ENCODE measurements at places on chromosomes 11 and 22. TPM values are rescaled to one million over a fixed set of nuclear protein-coding genes. Genes with fewer than 3 reads are reported as not detected.

- DNase-seq, result no peak
These were observed 62.6 kb downstream of the PIWIL4 start for GRCh38 chr11:94629741-94630140.

- DNase-seq, result no peak
These were observed 78.2 kb downstream of the PPP2R1B start for GRCh38 chr11:111688013-111688412.

- no peak for DNase-seq
These were observed 35.1 kb upstream of the CUL5 start for GRCh38 chr11:107973641-107974040.

DNA sequence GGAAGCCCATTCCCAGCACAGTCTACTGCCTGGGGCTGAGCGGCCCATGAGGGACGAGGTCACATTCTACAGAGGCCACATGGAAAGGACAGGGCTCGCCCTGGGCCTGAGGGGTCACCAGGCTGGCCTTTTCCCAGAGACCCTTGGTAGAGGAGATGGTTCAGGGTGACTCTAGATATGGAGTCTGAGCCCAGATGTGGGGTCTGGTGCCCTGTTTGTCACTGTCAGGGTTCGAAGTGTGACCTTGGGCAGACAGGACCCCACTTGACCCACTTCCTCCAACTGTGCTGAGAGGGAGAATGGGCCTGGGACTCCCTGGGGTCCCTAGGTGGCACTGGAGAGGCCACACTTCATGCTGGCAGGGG, 81.0 kb downstream of the MYEOV start:
- DNase-seq, result no peak

DNA sequence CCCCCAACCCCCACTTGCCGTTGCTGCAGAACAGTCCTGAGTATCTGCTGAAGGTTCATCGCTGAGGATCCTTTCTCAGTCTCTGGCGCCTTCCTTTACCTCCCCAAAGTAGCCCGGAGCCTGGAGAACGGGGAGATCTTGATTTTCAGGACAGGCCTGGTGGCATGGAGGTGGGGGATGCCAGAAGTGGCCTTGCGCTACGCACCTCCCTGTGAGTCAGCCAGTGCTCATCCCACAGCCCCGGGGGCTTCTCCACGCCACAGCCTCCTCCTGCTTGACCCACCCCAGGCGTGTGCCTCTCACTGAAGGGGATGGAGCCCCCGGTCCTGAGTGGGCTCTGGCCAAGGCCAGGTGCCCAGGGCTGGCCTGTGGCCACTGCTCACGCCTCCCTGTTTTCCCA, 339.6 kb downstream of the TBC1D22A start:
- no peak for DNase-seq

DNA sequence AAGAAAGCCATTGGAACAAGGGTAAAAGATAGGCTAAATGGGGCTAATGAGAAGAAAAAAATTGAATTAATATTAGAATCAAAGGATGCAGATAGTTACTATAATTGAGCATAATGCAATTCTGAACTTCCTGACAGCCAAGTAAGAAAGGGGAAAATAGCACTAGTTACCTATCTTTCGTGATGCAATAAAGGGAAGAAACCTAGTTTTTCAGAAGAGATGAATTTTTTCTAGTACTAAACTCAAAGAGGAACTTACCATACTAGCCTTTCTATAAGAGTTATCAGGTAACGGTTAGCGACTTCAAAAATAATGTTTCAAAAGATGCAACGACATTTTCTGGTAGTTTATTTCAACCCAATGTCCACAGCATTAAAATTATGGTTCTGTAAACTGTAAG, 8.8 kb upstream of the WT1 start:
- no peak for DNase-seq

DNA sequence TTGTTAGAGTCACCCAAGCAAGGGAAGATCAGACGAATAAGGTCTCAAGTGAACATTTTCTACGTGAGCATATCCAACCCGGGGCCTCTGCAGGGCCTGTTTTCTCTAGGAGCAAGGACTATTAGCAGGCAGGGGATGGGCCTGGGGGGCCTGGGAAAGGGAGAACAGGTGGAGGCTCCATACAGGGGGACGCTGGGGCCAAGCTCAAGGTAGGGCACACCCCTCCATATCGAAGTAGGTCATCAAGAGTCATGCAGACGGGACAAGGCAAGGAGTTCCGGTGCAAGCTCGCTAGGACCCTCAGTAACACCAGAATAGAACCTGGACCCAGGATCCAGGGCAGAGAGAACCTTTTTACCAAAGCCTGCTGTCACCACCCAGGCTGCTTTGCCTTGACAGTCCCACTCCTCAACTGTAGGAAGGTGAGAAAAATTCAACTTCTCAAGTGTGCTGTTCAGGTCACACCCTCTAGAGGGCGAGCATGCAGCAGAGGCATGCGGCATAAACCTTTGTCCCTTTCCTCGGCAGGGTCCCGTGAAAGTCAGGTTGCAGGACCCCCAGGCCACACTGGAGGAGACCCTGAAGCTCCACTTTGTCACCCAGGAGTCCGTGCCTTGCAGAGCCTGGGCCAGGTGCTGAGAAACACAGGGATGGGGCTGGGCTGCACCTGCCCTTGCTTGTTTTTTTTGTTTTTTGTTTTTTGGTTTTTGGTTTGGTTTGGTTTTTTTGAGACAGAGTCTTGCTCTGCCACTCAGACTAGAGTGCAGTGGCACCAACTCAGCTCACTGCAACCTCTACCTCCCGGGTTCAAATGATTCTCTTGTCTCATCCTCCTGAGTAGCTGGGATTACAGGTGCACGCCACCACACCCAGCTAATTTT, 8.6 kb upstream of the APOBEC3B start:
- DNase-seq, result peak; percentile 80

GRCh38 chr11:29161191-29161590, 855.6 kb downstream of the KCNA4 start:
- DNase-seq, result no peak

GRCh38 chr22:48482771-48483170, 1344.9 kb downstream of the BRD1 start:
- DNase-seq, result no peak

DNA sequence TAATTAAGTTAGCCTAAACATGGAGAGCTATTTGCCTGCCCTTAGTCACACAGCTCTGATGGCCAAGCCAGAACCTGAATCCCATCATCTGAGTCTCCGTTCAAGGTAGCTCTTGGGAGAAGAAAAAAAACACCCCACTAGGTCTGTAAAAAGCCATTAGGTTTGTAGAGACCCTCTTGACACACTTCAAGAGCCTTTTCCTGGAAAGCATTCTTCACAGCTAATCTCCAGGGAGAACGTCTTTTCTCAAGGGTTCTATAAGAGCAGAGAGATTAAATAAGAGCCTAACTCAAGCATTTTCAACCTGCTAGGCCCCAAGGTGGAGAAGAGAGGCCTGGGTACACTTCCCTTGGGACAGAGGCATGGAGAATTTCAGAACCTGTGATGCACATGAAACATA, 61.6 kb upstream of the NAV2 start:
- no peak for DNase-seq

- no peak for DNase-seq
These were observed 361.6 kb downstream of the GUCY1A2 start for GRCh38 chr11:106656646-106657045.

DNA sequence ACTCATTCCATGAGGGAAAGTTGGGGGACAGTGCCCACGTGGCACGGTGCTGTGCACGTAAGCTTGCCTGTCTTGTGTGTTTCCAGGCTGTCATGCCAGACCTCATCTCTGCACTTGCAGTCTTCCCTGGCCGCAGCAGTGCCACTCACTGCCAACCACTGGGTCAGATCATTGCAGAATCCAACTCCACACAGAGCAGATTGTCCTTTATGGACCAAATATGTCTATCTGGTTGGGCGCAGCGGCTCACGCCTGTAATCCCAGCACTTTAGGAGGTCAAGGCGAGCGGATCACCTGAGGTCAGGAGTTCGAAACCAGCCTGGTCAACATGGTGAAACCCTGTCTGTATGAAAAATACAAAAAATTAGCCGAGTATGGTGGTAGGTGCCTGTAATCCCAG, 4.4 kb upstream of the PPARA start:
- no peak for DNase-seq

- DNase-seq, result no peak
These were observed 47.6 kb upstream of the FIBIN start for GRCh38 chr11:26946257-26946716.

GRCh38 chr11:120256178-120256577, 16.2 kb downstream of the POU2F3 start:
- no peak for DNase-seq

- no peak for DNase-seq
These were observed 12.6 kb downstream of the PARVA start for GRCh38 chr11:12389676-12390657.

GRCh38 chr11:59727426-59727825, 13.8 kb upstream of the OR10V1 start:
- DNase-seq, result no peak

DNA sequence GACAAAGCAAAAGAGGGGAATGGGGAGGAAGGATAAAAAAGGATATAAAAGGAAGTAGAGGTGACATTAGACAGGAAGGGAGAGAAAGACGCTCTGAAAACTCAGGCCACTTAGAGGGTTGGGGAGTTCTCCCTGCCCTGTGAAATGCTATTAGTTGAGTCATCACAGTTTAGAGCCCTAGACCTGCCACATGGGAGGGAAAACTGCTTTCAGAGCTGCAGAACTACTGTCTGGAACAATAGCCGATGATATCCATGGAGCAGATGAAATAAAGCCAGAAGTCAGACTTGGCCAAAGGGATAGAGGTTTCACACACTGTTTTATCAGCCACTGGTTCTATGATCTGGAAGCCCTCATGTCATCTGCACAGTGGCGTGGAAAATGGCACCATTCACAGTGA, 157.9 kb downstream of the NCAM1 start:
- DNase-seq, result no peak

GRCh38 chr11:45806937-45807791, 2.2 kb downstream of the SLC35C1 start:
- no peak for DNase-seq

DNA sequence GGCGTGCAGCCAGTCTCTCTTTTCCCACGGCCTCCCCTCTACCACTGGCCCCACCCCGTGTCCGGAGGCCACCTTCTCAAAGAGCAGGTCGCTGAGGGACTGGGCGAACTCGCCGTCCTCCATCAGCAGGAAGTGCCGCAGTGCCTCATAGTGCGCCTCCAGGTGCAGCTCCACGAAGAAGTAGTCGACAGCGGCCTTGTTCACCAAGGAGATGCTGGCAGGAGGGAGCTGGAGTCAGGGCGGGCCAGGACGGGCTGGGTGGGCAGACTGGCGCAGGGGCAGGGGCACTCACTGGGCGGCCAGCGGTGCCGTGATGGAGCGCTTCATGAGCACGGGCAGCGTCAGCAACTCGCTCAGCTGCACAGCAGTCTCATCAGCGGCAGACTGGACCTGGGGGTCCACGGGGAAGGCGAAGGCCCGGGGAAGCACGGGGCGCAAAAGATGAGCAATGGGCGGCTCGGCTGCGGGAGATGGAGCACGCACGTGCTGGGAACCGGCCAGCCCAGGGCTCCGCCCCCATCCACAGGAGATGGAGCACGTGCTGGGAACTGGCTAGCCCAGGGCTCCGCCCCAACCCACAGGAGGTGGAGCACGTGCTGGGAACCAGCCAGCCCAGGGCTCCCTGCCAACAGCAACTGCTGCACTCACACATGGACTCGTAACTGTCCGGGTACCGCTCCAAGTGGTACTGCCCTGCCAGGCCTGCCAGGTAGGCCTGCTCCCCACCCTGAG, 18.4 kb downstream of the SELENOO start:
- DNase-seq, result no peak

OR2AG1 gene
- total RNA-seq, result not detected

DGCR6 gene
- total RNA-seq, result 5.2 TPM

TPCN2 gene
- total RNA-seq, result 7.2 TPM

LDHAL6A gene
- total RNA-seq, result not detected

TPST2 gene
- total RNA-seq, result 59.5 TPM

SLC6A5 gene
- total RNA-seq, result not detected

LRRC4C gene
- total RNA-seq, result 3.4 TPM

RASSF7 gene
- 12.8 TPM for total RNA-seq

KRTAP5-2 gene
- not detected for total RNA-seq

All from neural progenitor cell (in vitro differentiated cells).